ENCODE measurements at places on chromosomes 3 and 15. TPM values are rescaled to one million over a fixed set of nuclear protein-coding genes. Genes with fewer than 3 reads are reported as not detected.

FHIT gene
- 0.90 TPM for polyA plus RNA-seq

SYNPR gene
- polyA plus RNA-seq: not detected

GP5 gene
- not detected for polyA plus RNA-seq

TNNC1 gene
- not detected for polyA plus RNA-seq

GRCh38 chr3:55271549-55271948 lies 215.6 kb downstream of the WNT5A start:
- H3K4me1 ChIP-seq: peaks cover 47% of the 10 kb centered on the region
- no peak for DNase-seq
- H3K4me3 ChIP-seq: no peak overlapping the region
- no peaks in the 10 kb centered on the region for H3K36me3 ChIP-seq

DNA sequence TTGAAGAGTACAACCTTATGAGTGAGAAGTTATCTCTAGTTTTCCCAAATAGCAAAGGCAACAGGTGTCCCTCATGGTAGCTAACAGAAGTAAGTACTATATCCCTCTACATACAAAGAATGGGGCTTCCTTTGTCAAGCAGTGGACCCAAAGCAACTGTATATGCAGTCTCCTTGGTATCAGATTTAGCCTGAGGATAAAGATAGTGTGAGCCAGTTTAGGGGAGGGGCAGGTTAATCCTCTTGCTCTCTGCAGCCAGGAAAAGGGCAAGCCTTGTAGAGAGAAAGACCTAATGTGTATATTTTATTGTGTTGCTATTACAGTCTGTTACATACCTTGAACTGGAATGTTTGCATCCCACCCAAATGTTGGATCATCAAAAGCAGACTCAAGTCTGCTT lies 117.9 kb upstream of the COL8A1 start:
- no peaks in the 10 kb centered on the region for H3K27me3 ChIP-seq
- DNase-seq: no peak
- no peak overlapping the region for H3K27ac ChIP-seq
- no peaks in the 10 kb centered on the region for H3K4me1 ChIP-seq

- peaks cover 8% of the 10 kb centered on the region for H3K4me1 ChIP-seq
These were observed 48.1 kb downstream of the PLCL2 start for GRCh38 chr3:16932877-16933276.

DNA sequence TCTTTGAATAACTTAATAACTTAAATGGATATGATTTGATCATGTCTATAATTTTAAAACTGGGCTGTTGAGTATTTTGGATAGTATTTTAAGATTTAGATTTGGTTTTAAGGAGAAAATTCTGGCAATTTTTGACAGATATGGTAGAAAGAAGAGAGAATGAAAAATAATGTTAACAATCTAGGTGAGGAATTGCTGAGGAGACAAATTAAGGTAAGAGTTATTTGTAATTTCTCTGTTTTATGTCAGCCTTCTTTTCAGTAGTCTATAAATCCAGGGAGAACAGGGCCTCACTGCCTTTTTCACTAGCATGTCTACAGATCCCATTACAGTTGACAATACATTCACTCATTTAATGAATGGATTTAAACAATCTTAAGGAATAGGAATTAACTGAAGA lies 144.7 kb downstream of the SERPINI1 start:
- H3K4me1 ChIP-seq: peaks cover 10% of the 10 kb centered on the region
- H3K4me3 ChIP-seq: no peak overlapping the region
- H3K27me3 ChIP-seq: peaks cover 7% of the 10 kb centered on the region
- DNase-seq: no peak
- no peaks in the 10 kb centered on the region for H3K36me3 ChIP-seq

GRCh38 chr3:160577556-160578195 lies 12.3 kb upstream of the KPNA4 start:
- no peak overlapping the region for H3K4me3 ChIP-seq
- no peaks in the 10 kb centered on the region for H3K36me3 ChIP-seq
- H3K27me3 ChIP-seq: no peaks in the 10 kb centered on the region

DNA sequence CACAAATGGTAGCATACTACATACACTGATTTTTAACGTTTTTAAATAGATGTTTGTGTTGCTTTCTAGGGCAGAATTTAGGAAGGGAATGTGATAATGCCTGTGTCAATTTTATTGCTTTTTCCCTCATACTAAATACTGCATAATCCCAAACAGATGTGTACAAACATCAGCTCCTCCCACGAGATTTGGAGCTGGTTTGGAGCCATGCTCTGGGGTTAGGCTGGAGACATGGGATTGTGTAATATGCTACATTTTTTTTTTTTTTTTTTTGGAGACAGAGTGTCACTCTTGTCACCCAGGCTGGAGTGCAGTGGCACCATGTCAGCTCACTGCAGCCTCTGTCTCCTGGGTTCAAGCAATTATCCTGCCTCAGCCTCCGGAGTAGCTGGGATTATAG lies 80.1 kb downstream of the EBLN2 start:
- peaks cover 22% of the 10 kb centered on the region for H3K27me3 ChIP-seq
- peaks cover 9% of the 10 kb centered on the region for H3K4me1 ChIP-seq
- H3K4me3 ChIP-seq: no peak overlapping the region
- no peaks in the 10 kb centered on the region for H3K36me3 ChIP-seq
- no peak overlapping the region for H3K27ac ChIP-seq

GRCh38 chr3:42696356-42697288 lies 6.0 kb downstream of the HHATL start:
- no peak overlapping the region for H3K4me3 ChIP-seq
- H3K27me3 ChIP-seq: 0 out of 2 replicates have a peak, but pooled peaks cover 3% of the 10 kb centered on the region
- H3K27ac ChIP-seq: no peak overlapping the region
- no peak for DNase-seq

DNA sequence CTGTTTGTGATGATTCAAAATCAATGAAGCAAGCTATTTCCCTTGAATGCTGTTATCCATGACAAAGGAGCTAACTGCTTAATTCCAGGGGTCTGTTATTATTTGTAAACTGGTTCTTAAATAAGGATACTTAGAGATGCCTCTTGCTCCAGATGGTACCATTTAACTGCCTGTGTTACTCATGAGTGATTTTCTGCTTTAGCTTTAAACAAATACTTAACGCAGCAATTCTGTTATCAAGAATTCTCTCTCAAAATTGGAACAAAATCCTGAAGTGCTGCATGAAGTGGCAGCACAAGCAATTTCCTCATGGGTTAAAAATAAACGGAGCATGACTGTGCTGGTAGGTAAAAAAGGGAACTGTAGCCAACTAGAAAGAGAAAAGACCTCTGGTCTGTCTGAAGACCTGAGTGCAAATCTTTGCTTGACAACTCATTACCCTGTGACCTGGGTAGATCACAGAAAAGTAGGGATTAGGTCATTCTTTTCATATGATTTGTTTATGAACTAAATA lies 62.5 kb upstream of the GBE1 start:
- peaks cover 7% of the 10 kb centered on the region for H3K4me1 ChIP-seq
- no peaks in the 10 kb centered on the region for H3K36me3 ChIP-seq
- no peak overlapping the region for H3K4me3 ChIP-seq
- peak; percentile 46 for DNase-seq
- no peak overlapping the region for H3K27ac ChIP-seq
- H3K27me3 ChIP-seq: no peaks in the 10 kb centered on the region

GRCh38 chr3:80535286-80535685 lies 767.5 kb upstream of the ROBO1 start:
- no peak overlapping the region for H3K4me3 ChIP-seq
- no peaks in the 10 kb centered on the region for H3K36me3 ChIP-seq
- no peaks in the 10 kb centered on the region for H3K27me3 ChIP-seq
- DNase-seq: no peak
- no peaks in the 10 kb centered on the region for H3K4me1 ChIP-seq
- H3K27ac ChIP-seq: no peak overlapping the region

DNA sequence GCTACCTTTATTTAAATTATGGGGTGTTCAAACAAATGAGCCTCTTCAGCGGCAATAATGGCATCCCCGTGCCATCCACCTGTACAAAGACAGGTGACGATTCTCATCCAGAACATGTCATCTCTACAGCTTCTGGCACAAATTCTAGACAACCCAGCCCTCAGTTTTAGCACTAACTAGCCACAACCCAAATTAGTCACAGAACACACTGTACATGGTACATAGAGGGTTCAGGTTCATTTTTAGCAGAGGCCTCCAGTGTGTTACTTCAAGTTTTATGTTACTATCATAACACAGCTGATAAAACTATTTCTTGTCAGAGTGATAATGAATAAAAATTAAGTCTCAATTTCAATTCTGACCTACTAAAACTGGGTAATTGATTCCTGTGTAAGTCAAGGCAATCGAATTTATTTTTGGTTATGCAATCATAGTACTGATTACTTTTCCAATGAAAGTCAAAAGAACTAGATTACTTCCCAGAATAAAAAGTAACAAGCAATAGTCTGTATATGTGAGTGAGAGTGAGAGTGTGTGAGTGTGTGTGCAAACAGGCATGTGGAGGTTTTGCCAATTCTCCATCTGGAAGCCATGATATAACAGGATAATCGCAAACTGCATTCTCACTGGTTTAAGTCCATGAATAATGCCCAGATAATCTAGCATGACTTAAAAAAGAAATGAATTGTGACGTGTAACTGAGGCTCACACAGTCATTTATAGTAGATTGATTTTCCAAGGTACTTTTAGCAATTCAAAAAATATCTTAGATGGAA lies 37.4 kb downstream of the SHQ1 start:
- DNase-seq: no peak
- no peak overlapping the region for H3K4me3 ChIP-seq
- H3K4me1 ChIP-seq: no peaks in the 10 kb centered on the region
- no peak overlapping the region for H3K27ac ChIP-seq
- no peaks in the 10 kb centered on the region for H3K27me3 ChIP-seq

- H3K4me1 ChIP-seq: 0 out of 2 replicates have a peak, but pooled peaks cover 7% of the 10 kb centered on the region
- no peak overlapping the region for H3K27ac ChIP-seq
- no peak overlapping the region for H3K4me3 ChIP-seq
- peaks cover 45% of the 10 kb centered on the region for H3K27me3 ChIP-seq
These were observed 78.7 kb downstream of the CRYGS start for GRCh38 chr3:186465508-186465907.

DNA sequence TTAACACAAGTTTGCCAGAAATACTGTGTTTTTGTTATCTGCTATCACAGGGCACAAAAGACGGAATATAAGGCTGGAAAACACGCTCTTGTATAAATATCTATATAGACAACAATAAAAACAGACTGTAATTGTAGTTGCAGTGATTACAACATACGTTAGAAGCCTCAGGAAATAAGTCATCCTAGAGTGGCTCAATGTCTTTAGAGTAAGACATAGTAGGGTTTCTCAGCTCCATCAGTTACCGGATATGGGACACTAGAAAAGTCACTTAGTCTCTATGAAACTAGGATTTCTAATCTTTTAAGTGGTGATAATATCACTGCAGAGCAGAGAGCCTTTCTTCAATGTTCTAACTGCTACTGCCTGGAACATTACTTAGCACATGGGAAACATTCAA lies 208.8 kb downstream of the STAG1 start:
- H3K27me3 ChIP-seq: no peaks in the 10 kb centered on the region
- H3K36me3 ChIP-seq: no peaks in the 10 kb centered on the region
- H3K4me3 ChIP-seq: no peak overlapping the region
- peak; percentile 54 for DNase-seq

DNA sequence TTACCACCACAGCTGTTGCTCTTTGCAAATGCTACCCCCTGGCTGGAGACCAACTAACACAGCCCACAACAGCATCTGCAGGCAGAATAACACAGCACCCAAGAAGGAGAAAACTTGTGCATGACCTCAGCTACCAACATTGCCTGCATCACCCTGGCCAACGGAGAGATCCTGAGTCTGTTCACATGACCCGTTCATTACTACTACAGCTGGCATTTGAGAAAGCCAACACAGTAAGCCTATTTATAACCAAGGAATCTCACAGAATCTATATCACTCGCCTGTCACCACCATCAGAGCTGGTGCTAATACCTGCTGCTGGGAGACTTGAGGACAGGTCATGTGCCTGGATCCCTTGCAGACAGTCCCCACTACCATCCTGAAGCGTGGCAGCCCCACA lies 215.2 kb downstream of the POLQ start:
- no peak overlapping the region for H3K4me3 ChIP-seq
- peak; percentile 5 for DNase-seq
- H3K36me3 ChIP-seq: no peaks in the 10 kb centered on the region
- H3K4me1 ChIP-seq: no peaks in the 10 kb centered on the region
- no peak overlapping the region for H3K27ac ChIP-seq
- H3K27me3 ChIP-seq: no peaks in the 10 kb centered on the region

GRCh38 chr3:100260081-100260684 lies 609 bp upstream of the TBC1D23 start:
- H3K27me3 ChIP-seq: no peaks in the 10 kb centered on the region
- DNase-seq: peak; percentile 73
- H3K27ac ChIP-seq: peak overlapping the region; percentile 99
- peaks cover 71% of the 10 kb centered on the region for H3K4me1 ChIP-seq
- no peaks in the 10 kb centered on the region for H3K36me3 ChIP-seq

DNA sequence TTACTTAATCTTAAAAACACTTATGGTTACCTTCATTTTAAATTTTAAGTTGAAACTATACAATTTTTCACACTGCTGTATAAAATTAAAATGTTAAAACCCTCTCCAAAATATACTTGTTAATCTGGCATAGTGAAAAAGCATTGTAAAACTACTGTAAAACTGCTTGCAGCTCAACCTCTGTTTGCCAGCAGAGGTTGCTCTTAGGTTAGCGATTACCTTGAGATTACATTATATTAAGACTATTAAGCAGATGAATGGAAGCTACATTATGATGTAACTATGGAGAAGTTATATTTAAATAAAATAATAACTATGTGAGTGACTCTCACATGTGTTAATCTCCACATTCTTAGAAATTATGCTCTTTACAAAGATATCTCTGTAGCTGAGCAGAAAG lies 143.6 kb upstream of the SLITRK3 start:
- peak; percentile 1 for DNase-seq
- no peaks in the 10 kb centered on the region for H3K36me3 ChIP-seq
- no peaks in the 10 kb centered on the region for H3K27me3 ChIP-seq
- no peak overlapping the region for H3K4me3 ChIP-seq
- H3K27ac ChIP-seq: no peak overlapping the region
- H3K4me1 ChIP-seq: no peaks in the 10 kb centered on the region

DNA sequence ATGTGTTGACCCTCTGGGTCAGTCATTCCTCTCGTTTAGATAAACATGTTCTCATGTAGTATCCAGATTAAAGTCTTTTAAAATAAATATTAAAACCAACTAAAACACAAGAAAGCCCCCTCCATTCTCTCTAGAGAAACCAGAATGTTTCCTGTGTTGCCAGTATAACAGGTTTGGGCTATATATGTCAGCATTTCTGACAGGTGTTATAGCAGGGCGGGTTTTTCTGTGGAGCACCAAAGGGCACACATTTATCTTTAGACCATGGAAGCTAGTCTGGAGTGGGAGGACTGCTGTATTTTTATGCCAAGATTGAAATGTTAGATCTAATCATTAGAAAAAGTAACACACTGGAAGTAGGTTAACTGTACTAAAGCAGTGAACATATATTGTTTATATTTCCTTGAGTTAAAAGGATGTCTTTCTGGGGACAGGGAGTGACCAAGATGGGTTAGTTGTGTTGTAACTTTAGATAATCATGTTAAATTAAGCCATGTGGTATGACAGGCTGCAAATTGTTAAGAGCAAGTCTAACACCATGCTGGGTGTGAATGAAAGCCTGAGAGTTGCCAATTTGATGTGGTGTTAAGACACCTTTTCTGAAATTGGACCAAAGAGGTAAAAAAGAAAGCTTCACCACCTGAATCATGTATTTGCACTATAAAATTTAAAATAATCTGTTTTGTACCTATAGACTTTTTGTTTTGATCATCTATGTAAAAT lies 15.6 kb downstream of the KCTD6 start:
- DNase-seq: no peak
- no peaks in the 10 kb centered on the region for H3K4me1 ChIP-seq
- peaks cover 6% of the 10 kb centered on the region for H3K36me3 ChIP-seq
- H3K27me3 ChIP-seq: no peaks in the 10 kb centered on the region

- H3K4me1 ChIP-seq: no peaks in the 10 kb centered on the region
- H3K27me3 ChIP-seq: peaks cover 16% of the 10 kb centered on the region
- DNase-seq: no peak
- no peak overlapping the region for H3K4me3 ChIP-seq
- H3K27ac ChIP-seq: no peak overlapping the region
These were observed 117.2 kb downstream of the GOLIM4 start for GRCh38 chr3:167978486-167978885.
